ENCODE measurements at places on chromosomes 6 and 20.

GRCh38 chr20:38853759-38854158, 48.3 kb downstream of the PPP1R16B start:
- DNase-seq: no peak

- no peak for DNase-seq
These were observed 101.2 kb downstream of the MYO6 start for GRCh38 chr6:75850026-75850833.

- DNase-seq: peak; percentile 27
These were observed 32.6 kb downstream of the NTSR1 start for GRCh38 chr20:62741191-62741691.

GRCh38 chr6:168438783-168439520, 2.0 kb upstream of the SMOC2 start:
- no peak for DNase-seq

DNA sequence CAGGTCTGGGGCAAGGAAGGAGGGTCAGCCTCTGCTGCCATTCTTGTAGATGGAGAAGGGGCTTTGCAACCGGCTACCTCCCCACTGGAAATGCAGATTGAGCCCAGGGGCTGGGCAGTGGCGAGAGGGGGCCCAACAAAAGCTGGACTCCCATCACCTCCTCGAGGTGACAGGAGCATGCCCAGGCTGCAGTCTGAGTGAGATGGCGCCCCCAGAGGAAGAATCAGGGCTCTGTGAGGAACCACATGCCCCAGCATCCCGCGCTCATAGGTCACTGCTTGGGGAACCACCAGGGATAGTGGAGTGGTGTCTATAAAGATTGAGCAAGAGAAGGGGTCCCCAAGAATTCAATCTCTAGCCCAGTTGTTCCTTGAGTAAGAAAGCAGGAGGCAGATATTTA, 31.6 kb upstream of the NEDD9 start:
- no peak for DNase-seq

DNA sequence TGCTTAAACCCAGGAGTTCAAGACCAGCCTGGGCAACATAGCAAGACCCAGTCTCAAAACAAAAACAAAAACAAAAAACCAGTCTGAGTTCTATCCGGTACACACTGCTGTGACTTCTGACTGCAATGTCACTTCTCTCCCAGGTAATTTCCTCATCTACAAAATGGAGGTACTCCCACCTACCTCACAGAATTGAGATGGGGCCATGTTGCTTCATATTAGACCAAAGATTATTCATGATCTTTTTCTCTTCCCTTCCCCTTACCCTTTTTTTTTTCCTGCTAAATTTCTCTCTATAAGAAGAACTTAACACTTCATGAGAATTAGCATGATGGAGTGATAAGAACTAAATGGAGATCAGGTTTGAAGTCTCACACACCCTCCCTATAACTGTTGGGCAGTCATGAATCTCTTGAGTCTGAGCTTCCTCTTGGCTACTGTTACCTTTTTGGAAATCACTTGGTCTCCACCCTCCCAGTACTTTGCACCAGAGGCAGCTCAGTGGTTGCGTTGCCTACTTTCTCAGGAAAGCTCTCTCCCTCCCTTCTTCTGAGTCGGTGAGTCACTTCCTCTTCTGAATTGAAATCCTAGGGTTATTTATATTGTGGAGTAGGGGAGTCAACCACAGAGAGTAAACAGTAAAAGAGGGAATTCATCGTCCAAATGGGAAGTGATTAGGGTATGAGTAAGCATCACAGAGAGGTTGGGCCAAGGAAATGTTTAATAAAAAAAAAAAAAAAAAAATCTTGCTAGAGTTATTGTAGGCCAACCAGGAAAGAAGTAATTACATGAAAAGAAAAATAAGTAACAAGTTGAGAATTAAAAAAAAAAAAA, 59.9 kb upstream of the MAP7 start:
- no peak for DNase-seq

DNA sequence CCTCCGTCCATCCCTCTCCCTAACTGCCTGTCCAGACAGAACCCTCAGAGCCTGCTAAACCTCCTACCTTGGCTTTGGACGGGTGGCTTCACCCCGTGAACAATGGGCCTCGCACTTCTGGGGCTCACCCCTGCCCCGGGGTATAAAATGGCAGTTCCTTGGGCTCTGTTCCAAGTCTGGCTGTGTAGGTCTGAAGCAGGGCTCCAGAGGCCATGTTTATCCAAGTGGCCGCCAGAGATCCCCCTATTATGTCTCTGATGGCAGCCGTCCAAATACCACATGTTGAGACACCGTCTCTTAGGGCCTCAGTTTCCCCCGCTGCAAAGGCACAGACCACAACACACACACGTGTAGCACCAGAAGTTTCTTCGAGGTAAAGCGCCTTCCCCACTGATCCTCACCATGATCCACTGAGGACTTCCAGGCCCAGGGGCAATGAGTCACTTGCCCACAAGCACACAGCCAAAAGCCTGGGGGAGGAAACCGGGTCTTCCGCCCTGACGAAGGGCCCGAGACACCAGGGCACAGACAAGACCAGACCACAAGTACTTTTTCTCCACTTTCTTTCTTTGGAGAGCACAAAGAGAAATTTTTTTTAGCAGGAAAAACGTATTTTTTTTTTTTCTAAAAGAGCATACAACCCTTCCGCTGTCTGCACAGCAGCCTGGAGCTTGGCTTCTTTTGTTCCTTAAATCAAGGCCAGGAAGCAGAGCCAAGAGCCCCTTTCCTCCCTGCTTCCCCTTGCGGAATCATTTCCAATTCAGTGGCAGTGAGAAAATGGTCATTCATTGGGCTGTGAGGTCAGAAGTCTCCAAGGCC, 11.8 kb downstream of the CPNE5 start:
- DNase-seq: no peak

DNA sequence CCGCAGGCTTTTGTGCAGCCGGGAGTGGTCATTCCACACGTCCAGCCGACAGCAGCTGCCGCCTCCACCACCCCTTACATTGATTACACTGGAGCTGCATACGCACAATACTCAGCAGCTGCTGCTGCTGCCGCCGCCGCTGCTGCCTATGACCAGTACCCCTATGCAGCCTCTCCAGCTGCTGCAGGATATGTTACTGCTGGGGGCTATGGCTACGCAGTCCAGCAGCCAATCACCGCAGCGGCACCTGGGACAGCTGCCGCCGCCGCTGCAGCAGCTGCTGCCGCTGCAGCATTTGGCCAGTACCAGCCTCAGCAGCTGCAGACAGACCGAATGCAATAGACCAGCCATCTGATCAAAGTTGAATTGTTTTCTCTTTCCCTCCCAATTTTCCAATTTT, 10.6 kb downstream of the RBM24 start:
- DNase-seq: no peak

DNA sequence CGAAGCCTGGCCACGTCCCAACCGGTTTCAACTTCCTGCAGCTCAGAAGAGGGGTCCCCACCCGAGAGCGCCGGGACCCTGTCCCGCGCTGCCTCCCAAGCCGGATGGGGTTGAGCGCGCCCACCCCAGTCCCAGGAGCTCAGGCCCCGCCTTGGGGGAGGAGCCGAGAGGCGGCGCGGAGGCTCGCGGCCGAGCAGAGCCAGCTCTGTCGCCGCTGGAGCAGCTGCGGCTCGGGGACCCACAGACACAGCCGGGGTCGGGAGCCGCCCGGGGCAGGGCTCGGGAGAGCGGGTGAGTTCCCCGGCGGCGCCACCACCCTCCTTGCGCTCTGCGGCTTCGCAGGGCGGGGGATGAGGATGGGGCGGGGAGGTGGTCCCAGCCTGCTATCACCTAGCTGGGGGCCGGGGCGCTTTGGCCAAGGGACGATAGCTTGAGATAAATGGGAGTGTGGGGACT, at the start of gene PPP1R16B:
Gene PPP1R16B (plus strand): TSS at position 196 of the 456 bp plus-strand sequence. CDS start 30,229 bp downstream, outside the sequence.
- peak; percentile 88 for DNase-seq

DNA sequence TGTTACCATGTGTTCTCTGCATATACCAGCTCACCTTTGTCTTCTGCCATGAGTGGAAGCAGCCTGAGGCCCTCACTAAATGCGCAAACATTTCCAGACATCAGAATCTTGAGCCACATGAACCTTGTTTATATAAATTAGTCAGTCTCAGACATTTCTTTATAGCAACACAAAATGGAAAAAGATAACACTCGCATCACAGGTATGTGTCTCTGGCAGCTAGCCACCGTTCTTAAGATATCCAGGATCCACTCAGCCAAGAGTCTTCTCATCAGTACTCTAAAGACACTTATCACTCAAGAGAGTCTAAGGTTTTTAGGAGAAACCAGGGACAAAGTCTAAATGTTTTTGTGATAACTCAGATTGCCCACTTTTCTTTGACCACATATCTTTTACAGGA, 43.1 kb upstream of the HLA-A start:
- no peak for DNase-seq

DNA sequence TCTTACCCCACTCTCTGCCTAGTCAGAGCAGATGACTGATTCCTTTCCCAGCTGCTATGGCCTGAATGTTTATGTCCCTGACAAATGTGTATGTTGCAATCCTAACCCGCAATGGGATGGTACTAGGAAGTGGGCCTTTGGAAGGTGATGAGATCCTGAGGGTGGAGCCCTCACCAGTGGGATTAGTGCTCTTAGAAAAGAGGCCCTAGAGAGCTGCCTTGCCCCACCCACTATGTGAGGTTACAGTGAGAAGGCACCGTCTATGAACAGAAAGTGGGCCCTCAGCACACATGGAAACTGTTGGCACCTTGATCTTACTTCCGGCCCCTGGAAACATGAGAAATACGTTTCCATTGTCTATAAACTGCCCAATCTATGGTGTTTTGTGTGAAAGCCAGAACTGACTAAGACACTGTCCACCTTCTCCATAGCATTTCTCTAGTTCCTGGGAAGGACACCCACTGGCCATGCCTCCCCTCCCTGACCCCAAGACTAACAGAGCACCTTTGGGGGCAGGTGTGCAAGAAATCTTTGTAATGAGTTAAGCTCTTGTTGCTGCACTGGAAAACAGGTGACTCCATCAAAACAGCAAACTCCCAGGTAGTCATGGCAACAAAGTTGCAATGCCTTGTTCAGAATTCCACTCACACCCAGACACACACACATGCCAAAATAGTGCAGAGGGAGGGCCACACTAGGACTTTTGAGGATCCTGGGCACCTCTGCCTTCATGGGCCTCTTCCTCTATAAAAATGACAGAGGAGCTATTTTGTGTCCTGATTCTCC, 16.2 kb downstream of the GABRR2 start:
- no peak for DNase-seq

GRCh38 chr6:145681965-145682364, 53.4 kb downstream of the EPM2A start:
- DNase-seq: no peak

- no peak for DNase-seq
These were observed 40.8 kb upstream of the TMEM244 start for GRCh38 chr6:129901910-129902309.

DNA sequence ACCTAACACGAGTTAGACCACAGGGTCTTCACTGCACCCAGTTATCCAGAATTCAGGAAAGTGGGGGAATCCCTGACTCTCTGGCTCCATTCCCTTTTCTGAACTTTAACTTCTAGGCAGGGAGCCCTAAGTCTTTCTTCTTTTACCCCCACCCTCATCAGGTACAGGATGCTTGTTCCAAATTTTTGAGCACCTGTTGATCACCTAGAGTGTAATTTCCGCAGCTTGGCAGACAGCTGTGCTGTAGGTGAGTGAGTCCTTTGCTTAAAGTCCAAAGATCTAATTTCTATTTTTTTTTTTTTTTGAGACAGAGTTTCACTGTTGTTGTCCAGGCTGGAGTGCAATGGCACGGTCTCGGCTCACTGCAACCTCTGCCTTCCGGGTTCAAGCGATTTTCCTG, 89.5 kb upstream of the AKIRIN2 start:
- no peak for DNase-seq

- peak; percentile 41 for DNase-seq
These were observed 63.6 kb upstream of the GATA5 start for GRCh38 chr20:62539198-62540045.

- no peak for DNase-seq
These were observed 160.4 kb downstream of the ZFP64 start for GRCh38 chr20:52031206-52031562.

- DNase-seq: no peak
These were observed 9.1 kb downstream of the MAPK13 start for GRCh38 chr6:36139431-36139830.

- DNase-seq: no peak
These were observed 2.6 kb upstream of the GPSM3 start for GRCh38 chr6:32194825-32195651.

Measured in dorsolateral prefrontal cortex (tissue), 122 donors.